Right hindlimb (tissue), 1 donor: ENCODE measurements at places on chromosomes 12 and 14.

- no peak for DNase-seq
Measured at GRCh38 chr12:7154901-7155470, 24.8 kb downstream of the CLSTN3 start.

GRCh38 chr14:95697764-95698163 is 11.5 kb downstream of the TCL1B start:
- DNase-seq: no peak

DNA sequence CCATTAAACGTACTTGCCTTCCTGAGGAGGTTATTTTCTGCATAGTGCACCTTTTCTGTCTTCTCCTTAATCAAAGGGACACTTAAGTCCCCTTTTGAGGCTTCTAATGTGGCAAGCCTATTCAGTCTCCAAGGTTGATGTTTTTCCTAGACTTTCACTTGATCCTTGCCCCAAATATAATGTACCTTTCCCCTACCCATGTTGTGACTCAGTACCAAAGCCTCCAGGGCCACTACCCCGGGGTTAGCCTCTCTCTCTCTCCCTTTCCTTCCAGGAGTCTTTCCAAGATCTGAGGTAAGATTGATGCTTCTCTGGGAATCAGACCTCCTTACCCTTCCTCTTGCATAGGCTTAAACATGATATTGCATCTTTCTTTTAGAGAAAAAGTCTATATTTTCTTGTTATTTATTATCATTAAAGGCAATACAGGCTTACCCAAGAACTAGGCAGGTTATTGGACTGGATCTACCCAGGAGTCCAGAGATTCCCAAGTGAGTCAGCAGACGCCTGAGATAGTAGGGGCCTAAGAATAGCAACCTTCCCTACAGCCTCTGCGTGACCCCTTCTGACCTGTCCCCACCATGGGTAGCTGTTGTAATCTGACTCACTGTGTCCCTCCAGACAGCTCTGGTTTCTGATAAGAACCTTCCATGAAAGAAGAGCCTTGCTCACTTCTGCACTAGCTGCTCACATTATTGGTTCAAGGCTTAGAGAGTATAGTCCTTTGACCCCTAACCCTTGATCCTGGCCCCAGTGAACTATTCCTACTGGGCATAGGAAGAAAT is 172.9 kb downstream of the ZFP36L1 start:
- DNase-seq: no peak

GRCh38 chr12:14366209-14367039 is 942 bp downstream of the ATF7IP start:
- no peak for DNase-seq

GRCh38 chr12:94762943-94763342 is 112.6 kb upstream of the TMCC3 start:
- no peak for DNase-seq

DNA sequence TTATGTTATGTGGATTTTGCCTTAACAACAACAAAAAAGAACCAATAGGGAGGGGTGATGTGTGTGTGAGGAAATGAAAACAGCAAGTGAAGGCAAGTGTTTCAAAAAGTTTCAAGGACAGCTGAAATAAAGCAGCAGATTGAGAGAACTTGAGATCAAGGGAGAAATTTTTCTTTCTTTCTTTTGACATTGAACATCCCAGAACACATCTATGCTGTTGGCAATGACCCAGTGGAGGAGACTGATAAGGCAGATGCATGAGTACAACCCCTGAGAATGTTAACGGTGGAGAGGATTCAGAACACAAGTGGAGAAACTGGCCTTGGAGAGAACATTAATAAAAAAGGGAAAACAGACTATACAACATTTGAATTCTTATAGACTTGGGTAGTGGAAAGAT is 2.9 kb downstream of the LLPH start:
- DNase-seq: no peak
